ENCODE measurements at places on chromosomes 6 and 20.

DNA sequence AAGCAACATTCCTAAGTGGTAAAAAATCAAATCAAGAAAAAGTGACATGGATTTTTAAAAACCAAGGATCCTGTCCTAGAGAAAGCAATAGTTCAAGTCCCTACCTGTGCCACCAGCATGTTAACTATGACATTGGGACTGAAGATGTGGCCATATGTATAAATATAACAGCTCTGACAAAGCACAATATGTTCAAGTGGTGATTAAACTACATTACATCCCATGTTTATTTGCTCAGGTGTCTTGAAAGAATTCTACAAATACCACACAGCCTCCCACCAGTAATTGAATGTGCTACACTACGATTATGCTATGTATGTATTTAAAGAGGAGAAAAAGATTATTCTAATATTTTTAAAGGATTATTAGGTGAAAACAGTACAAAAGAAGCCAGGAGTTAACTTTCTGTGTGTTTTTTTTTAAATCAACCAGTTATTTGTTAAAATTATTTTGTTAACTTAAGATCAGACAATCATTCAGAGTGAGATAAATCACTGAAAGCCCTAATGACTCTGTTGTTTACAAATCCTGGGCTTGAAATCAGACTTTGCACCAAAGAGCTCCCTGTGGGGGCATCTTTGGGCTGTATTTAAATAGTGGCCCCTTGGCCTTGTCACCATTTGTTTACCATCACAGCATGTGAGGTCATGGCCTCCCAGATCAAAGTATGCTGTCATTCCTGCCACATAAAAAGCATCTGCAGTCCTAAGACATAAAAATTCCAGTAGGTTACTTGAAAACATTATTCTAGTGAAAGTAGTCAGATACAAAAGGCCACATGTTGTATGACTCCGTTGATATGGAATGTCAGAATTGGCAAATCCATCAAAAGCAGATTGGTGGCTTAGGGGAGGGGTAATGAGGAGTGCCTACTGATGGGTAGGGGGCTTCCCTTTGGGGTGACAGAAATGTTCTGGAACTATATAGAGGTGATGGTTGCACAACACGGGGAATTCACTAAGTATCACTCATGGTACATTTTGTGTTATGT is 17.1 kb downstream of the TTLL2 start:
- no peak for DNase-seq

DNA sequence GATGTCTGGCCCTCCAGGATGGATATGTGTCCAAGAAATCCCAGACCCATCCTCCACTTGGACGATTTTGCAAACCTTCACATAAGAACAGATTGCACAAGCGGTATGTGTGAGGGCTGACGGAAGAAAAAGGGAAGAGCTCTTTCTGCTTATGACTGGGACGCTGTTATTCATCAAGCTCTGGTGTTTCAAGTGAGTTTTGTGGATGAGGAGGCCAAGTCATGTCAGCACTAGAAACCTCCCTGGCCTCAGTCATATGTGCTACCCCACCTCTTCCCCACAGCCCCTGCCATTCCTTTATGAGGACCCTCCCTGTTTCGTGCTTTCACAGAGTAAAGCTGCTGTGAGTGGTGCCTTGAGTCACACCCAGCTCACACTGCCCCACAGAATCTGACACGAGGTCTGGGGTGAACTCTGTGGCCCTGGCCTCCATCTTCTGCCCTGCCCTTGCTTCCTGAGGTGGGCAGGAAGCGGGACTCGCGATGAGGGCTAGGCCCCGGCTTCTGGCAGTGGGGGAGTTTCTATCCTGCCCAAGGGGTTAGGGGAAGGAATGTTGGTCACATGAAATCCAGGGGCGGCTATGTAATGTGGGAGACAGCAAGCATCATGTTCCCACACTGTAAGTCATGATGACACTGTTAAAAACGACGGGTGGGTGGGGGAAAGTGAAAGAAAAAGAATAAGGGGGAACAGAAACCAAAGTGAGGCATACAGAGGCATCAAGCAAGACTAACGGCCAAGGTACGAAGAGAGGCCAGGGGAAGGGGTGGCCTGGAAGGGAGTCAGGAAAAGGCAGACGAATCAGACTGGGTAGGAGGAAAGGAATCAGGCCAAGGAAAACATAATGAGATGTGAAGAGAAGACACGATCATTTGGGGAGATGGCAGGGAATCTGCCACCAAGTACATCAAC is 78.1 kb downstream of the PRDM1 start:
- no peak for DNase-seq

DNA sequence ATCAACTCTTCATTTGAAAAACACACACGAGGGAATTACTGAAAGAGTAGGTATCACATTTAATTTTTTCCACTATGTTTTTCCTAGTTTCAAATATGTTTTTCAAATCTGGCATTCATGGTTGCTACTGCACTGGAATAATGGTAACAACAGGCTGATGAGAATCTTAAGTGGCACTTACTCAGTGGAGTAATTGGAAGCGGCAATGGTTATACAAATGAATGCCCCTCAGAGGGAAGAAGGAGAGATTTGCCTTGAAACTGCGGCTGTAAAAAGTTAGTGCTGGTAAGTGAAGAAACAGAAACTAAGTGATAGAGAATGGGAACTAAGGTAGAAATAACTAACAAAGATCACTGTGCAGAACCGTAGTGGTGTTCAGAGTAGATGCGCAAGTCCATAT is 41.0 kb upstream of the PDE7B start:
- DNase-seq: no peak

DNA sequence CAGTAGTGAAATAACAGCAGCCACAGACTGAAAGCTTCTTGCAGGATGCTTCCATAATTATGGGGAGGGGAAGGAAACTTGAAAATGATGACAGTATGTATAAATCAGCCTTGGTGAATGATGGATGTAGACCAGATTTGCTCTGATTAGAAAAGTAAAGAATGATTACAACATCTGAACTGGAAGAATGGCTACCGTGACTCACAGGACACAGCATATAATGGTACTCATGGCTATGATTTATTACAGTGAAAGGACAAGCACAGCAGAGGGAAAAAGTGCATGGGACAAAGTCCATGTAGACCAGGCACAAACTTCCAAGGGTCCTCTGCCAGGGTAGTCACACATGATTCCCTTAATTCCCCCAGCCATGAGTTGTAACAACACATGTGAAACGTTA is 70.7 kb upstream of the POPDC3 start:
- no peak for DNase-seq

DNA sequence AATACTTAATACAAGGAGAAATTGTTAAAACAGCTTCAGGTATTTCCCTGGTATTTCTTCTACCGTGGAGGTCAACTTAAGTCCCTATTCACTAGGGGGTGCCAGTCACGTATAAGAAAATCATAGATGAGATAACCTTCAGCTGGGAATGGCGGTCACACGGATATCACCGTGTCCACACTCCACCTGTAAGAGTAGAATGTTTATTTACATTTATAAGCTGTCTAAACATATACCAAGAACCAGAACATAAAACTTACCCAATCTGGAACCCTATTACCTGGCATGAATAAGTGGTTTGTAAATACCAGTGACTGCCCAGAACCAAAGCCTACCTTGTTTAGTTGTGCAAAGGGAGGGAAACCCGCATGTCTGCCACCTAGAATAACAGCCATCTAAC is 1.9 kb upstream of the ELOVL4 start:
- peak; percentile 90 for DNase-seq

- DNase-seq: no peak
These were observed 225.3 kb upstream of the FAM83B start for GRCh38 chr6:54621285-54621684.

DNA sequence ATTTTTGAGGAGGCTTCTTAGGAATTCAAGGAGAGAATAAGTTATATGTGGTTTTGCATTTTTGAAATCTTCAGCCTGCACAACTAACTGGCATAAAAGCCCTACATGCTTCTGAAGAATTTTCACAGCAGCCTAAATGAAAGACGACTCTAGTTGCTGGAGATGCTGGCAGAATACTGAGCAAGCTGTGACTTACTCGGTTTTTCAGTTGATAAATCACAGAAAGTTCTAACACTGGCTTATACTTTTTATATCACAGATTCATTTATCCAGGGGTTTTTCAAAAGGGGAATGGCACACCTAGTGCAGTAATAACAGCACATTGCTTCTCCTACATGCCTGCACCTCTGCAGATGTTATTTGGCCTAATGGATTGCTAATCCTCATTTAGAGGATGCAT is 134.6 kb downstream of the IMPG1 start:
- peak; percentile 43 for DNase-seq

- no peak for DNase-seq
These were observed 210.2 kb downstream of the TMEM200A start for GRCh38 chr6:130575971-130576370.

GRCh38 chr6:107763946-107764345 is 60.2 kb downstream of the SCML4 start:
- DNase-seq: no peak

- DNase-seq: no peak
These were observed 3.1 kb upstream of the TAB2 start for GRCh38 chr6:149314325-149314905.

GRCh38 chr20:25067102-25067987 is 9.4 kb upstream of the ACSS1 start:
- DNase-seq: no peak

DNA sequence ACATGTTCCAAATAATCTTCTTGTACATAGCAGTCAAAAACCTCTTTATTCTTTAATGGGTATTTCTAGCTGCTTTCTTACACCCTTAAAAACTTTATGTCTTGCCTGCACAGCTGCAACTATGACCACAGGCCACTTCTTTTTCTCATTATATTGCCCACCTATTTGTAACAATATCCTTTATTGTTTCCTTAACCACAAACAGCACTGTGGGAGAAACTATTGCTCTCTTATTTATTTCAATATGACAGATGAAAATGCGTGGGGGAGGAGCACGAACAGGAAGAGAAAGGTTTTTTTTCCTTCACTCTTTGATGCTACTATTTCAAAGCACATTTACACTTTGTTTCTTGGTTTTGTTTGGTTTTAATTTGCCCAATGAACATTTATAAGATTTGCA is 253.5 kb downstream of the GJA1 start:
- DNase-seq: no peak

DNA sequence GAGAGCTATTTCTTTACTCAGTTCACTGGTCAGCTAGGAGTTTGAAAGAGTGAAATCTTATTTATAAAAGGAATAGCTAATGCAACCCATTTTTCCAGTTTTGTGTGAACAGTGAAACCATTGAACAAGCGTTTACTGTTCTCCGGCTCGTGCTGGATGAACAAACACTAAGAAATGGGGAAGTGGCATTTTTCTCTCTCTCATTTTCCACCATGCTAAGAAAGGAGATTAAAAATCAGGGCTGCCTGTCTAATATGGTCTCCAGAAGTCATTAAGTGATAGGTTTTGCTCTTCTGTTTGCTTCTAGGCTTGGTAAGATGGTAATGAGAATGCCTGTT is 774 bp upstream of the SFT2D1 start:
- DNase-seq: no peak

DNA sequence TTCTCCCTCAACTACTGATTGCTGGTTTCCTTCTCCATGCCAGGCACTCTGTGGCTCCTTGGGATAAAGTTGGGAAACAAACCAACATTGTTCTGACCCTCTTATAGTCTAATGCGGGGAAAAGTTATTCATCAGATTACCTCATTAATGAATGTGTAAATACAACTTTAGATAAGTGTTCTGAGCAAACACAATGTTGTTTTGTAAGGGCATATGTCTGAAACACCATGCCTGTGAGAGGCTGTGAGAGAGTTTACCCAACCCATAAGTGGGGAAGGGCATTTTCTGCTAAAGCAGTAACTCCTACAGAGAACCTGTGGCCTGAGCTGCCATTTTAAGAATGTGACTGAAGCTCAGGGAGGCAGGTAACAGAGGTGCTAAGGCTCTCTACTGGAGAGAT is 283.5 kb downstream of the KHDC1L start:
- DNase-seq: peak; percentile 16

DNA sequence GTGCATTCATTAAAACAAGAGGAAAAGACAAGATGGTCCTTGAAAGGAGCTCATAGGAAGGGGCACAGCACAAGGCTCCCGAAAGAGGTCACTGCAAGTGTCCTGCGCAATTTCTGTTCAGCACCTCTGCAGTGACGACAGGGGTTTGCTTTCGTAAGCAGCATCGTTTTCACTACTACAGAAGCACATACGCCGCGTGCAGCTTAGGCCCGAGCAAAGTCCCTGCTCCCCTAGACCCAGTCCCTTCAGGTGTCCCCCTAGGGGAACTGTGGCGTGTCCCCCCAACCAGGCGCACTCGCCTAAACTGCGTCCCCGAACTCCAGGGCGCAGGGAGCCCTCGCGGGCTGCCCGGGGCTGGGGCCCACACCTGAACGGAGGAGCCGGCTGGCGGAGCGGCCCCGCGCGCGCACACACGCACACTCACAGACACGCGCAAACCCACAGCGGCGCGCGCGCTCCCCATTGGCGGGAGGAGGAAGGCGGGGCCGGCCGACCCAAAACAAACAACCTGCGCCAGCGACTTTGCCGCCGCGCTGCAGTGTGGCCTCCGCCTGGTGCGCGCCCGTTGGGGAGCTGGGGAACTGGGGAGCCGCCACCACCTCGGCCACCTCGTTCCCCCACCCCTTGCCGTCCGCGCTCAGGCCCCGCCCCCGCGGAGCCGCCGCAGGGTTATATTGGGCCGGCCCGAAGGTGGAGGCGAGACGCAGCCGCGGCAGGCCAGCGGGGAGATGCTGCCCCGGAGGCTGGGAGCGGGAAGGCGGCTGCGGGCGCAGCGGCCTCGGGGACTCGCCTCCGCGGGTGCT is at the start of gene FOXQ1:
Gene FOXQ1, plus strand, starts transcription at position 699 of the 803 bp plus-strand sequence. CDS start 607 bp downstream, outside the sequence.
- DNase-seq: peak; percentile 33

DNA sequence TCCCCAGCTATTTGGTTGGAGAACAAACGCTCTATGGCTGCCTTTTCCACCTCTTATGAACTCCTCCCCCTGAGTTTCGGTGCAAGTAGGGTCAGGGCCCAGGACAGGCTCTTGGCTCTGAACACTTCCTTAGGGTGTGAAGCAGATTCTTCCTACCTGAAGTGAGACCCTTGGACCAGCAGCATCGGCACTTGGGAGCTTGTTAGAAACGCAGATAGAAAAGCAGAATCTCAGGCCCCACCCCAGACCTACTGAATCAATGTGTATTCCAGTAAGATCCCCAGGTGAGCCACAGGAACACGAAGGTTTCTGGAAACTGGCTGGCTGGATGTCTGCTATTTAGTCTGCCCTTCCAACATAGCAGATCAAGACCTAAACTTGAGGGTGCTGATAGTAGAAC is 3.2 kb downstream of the FAM50B start:
- no peak for DNase-seq

GRCh38 chr6:67639161-67639560 is 995.9 kb upstream of the ADGRB3 start:
- no peak for DNase-seq

DNA sequence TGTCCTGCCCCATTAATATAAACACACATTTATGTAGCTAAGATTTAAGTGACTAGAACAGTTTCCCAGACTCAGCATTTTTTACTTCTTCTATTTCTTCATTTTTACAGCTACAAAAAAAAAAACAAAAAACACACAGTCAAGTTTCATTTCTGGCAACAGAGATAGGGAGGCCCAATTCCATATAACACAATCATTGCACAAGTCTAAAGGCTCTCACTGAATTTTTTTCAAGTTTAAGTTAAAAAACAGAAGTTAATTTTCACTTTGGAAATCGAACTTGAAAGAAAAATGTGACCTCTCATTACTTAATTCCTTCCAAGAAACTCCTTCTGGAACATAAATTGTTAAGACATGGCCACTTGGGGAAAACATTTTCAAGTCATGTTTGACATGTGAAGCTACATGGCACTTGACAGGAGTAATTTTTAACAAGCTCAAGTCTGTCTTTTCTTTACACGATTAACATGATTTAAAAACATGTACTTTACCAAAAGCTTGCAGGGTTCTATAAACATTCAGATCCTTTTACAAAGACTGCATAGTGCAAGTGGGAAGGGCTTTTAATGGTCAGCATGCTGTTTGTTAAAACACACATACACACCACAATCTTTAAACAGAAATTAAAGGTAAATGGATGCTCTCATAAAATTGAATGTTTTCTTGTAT is 100.1 kb upstream of the CCDC28A start:
- DNase-seq: no peak

Data from NCI-H82 (cell line).